ENCODE measurements at places on chromosomes 12 and 14.

DNA sequence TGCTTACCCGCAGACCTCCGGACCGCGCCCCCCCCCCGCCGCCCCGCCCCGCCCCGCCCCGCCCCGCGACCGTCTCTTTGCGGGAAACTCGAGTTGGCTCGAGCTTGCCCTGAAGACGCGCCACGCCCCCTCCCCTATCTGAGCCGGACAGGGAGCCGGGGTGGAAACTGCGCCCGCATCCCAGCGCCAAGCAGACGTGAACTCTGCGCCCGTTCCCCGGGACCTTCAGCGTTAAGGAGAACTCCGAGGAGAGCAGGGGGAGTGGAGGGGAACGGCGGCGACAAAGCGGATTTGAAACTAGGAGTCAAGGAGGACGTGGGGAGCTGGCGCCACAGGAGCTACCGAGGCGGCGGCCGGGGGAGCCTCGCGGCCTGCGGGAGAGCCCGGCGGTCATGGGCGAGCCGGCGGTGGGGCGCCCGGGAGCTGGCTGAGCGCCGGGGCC lies at the start of gene KCNK13:
Gene KCNK13, plus strand, starts transcription at position 310 of the 442 bp plus-strand sequence. CDS start 212 bp downstream, outside the sequence.
- peak; percentile 64 for DNase-seq

DNA sequence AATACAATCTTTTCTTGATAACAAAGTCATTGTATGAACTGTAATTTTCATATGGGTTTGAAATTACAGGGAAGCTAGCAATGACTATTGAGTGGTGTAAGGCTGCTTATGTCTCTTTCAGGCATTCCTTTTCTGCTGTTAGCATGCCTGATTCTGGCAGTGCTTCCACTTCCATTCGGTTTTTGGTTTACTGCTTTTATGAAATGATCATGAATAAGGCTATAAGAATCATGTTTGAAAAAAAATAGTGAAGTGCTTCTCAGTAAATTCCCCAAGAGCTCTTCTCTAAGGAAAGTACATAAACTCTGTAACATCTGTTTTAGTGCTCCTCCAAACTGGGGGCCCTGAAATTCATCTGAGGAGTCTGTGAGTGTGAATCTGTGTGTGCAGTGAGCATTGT lies 434.0 kb upstream of the RGS6 start:
- DNase-seq: no peak

DNA sequence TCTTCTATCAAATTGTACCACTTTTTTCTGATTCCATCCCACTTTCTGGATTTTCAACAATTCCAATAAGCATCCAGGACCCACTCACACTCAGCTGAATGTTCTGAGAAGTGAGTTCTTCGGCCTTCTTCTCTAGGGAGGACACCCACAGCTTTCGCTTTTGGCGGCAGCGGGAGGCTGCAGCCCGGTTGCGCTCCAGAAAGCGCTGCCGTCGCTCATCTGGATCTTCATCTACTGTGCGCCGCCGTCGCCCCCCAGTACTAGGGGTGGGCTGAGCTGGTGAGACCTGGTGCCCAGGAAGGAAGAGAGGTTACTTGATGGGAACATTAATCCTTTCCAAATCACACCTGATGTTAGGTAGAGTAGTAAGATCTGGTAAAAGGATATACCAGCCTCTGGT lies 17.2 kb upstream of the NPFF start:
- DNase-seq: no peak

DNA sequence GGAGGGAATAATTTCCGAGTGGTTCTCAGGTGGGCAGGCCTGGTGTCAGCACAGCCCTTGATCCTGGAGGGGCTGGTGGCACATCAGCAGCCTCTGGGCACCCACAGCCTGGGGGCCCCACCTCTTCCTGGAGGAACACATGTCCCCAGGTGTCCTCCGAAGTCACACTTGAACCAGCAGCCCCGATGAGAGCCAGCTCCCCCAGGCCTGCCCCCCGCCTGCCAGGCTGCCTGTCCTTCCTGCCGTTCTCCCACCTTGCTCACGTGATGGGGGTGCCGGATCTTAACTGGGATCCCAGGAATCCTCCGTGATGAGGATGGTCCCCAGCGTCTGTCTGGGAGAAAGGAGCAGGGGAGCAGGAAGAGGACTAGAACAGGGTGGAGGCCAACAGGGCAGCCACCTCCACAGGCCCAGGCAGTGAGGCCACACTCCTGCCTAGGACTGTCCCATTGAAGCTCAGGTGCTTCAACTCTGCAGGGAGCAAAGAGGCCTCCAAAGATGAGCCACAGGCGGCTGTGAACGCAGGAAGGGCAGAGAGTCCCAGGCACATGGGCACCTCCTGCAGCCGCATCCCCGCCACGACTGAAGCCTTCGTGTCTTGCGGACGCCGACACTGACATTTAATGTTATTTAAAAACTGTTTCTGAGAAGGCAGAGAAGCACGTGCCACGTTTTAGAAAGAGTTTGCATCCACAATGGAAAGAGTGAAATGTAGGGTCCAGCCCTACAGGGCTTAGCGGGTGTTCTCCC lies 77.5 kb downstream of the GALNT9 start:
- no peak for DNase-seq

DNA sequence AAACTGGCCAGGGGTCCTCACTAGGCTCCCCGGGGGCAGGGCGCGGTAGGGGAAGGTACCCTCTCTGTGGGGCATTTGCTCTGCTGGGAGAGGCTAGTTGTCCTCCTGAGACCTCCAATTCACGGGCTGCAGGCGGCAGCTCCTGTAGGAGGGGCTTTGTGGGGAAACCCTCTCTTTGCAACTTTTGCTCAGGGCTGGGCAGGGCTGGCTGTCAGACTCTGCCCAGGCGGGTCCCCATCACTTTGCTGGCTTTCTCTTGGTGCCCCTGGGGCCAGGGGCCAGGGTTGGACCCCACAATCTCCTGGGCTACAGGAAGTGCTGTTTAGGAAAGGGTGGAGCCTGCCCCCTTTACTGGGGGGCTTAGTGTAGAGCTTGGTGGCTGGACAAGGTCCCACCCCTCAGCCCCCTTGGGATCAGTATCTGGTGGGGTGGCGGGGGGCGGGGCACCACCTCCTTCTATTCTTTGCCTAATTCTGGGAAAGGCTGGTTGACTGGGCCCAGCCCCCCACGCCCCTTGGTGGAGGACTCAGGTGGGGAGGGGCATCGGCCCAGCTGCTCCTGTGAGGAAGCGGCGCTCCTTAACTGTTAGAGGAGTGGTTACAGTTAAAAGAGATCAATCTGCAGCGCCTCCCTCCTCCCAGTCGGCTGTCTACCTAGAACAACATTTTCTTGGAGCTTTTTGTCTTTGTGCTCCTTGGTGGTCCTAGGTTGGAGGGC lies 918.7 kb downstream of the AACS start:
- peak; percentile 68 for DNase-seq

Measured in NCI-H748 treated with DMSO at 0.1 percent for 48 hours (cell line).